Activated CD4-positive, alpha-beta T cell treated with anti-CD3 and anti-CD28 coated beads, Interleukin-2, amount 10 ng/mL, durations not matched to agents 24 days and 14 days (primary cell): ENCODE measurements at places on chromosomes 13 and 19. TPM values are rescaled to one million over a fixed set of nuclear protein-coding genes. Genes with fewer than 3 reads are reported as not detected.

Gene CYP2F1
- total RNA-seq, result not detected in 2 replicates

Gene ZNF850
- 3.2 and 3.8 TPM in 2 replicates for total RNA-seq

Gene NTN5
- total RNA-seq, result 0.30 and 0.78 TPM in 2 replicates

Gene TRPM4
- total RNA-seq, result 1.4 and 1.8 TPM in 2 replicates

Gene CCNA1
- total RNA-seq, result 2.1 and 2.2 TPM in 2 replicates

Gene CEACAM1
- total RNA-seq, result 8.6 and 9.0 TPM in 2 replicates

GRCh38 chr19:2912306-2912705 lies 11.6 kb downstream of the ZNF57 start:
- no peak overlapping the region for H3K27ac ChIP-seq
- no peaks in the 10 kb centered on the region for H3K27me3 ChIP-seq
- no peak overlapping the region for H3K4me3 ChIP-seq
- peaks cover 7% of the 10 kb centered on the region for H3K4me1 ChIP-seq
- DNase-seq, result no peak

GRCh38 chr19:42126574-42126973 lies 5.7 kb downstream of the POU2F2 start:
- no peaks in the 10 kb centered on the region for H3K27me3 ChIP-seq
- H3K4me3 ChIP-seq, result no peak overlapping the region
- no peak overlapping the region for H3K27ac ChIP-seq
- H3K36me3 ChIP-seq, result peaks cover 55% of the 10 kb centered on the region
- DNase-seq, result no peak

DNA sequence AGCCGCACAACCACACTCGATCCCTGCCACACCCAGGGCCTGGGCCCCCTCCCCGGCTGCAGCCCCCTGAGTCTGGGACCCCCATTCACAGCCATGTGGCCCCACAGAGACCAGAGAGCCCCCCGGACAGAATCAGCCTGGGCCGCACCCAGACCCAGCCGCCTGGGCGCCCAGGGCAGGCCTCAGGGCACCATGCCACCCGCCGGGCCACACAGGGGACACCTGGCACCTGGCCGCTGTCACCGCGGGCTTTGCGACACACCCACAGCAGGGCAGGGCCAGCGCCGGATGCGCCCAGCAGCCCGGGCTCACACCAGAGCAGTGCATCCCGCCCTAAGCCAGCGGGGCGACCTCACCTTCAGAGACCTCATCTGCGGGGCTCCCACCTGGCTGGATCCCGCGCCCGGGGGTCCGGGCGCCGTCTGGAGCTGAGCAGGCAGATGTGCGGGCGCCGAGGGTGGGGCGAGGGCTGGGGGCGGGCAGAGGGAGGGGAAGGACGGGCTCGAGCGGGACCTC lies 443 bp downstream of the TBXA2R start:
- peaks cover 6% of the 10 kb centered on the region for H3K36me3 ChIP-seq
- no peak overlapping the region for H3K27ac ChIP-seq
- H3K4me3 ChIP-seq, result no peak overlapping the region
- peaks cover 6% of the 10 kb centered on the region for H3K4me1 ChIP-seq
- peak; percentile 75 for DNase-seq

DNA sequence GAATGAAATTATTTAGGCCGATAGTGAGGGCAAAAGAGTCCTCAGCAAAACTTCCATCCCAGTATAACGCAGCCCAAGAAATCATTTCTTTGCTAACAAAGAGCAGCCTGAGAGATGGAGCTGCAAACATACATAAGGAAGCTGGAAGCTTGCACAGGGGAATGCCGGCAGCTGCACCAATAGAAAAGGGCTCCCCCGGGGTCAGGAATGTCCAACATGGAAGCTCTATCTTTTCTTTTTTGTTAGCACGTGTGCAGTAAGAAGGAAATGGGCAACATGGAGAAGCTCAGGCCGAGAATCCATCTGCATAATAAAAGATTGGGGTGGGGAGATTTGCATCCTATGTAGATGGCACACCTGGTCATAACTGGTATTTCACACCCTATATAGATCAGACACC lies 1363.5 kb upstream of the PCDH20 start:
- H3K36me3 ChIP-seq, result no peaks in the 10 kb centered on the region
- H3K27me3 ChIP-seq, result no peaks in the 10 kb centered on the region
- DNase-seq, result no peak
- no peak overlapping the region for H3K4me3 ChIP-seq
- H3K27ac ChIP-seq, result no peak overlapping the region

DNA sequence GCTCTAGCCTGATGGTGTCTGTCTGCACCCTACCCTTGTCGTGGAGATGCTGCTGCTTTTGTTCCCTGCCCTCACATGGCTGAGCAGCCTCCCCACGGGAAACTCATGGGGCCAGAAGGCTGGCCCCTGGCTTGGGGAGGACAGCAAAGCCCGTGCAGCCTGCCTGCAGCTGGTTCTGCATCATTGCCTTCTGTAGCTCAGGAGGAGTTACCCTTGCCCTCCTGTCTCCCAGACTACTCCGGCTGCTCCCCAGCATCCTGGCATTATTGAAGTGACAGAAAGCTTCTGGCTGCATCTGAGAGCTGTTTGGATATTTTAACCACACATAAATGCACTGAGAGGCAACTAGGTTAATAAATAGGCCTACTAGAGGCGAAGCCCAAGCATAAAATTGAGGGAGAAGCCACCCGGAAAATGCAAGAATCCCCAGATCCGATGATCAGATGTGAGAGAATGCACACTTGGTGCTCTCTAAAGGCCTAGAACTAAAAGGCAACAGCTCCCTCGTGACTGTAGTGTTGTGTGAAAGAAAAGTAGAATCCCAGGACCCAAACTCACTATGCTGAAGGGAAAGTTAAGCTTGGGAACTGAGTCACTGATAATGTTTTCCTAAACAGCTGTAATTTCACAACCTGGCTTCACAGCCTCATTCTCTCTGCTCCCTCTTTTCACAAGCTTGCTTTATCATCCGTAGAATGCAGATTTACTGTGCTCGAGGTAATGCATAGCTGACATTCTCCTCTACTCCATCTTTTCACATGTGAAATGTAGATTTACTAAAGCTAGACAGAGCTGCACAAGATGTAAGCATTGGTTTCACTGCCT lies 110.8 kb downstream of the TNFRSF19 start:
- no peak for DNase-seq
- no peak overlapping the region for H3K4me3 ChIP-seq
- H3K27ac ChIP-seq, result no peak overlapping the region
- no peaks in the 10 kb centered on the region for H3K36me3 ChIP-seq
- H3K27me3 ChIP-seq, result peaks cover 5% of the 10 kb centered on the region

DNA sequence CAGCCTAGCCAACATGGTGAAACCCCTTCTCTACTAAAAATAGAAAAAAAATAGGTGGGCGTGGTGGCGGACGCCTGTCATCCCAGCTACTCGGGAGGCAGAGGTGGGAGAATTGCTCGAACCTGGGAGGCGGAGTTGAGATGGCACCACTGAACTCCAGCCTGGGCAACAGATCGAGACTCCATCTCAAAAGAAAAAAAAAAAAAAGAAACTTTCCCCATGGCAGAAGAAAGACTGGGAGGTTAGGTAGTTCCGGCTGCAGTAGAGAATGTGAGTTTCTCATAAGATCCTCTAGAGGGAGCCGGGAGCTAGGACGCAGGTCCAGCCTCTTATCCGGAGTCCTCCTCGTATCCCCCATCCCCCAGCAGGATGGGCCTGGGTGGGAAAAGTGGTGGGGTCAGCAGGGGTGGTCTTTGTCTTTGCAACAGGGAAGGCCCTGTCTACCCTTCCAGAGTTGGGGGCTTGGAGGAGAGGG lies 13.2 kb upstream of the CREB3L3 start:
- H3K4me3 ChIP-seq, result no peak overlapping the region
- peak; percentile 75 for DNase-seq
- H3K4me1 ChIP-seq, result peaks cover 8% of the 10 kb centered on the region
- no peaks in the 10 kb centered on the region for H3K36me3 ChIP-seq
- H3K27me3 ChIP-seq, result peaks cover 7% of the 10 kb centered on the region
- no peak overlapping the region for H3K27ac ChIP-seq

- no peak overlapping the region for H3K4me3 ChIP-seq
- no peak for DNase-seq
- H3K27ac ChIP-seq, result no peak overlapping the region
- peaks cover 79% of the 10 kb centered on the region for H3K36me3 ChIP-seq
- no peaks in the 10 kb centered on the region for H3K27me3 ChIP-seq
- H3K4me1 ChIP-seq, result peaks cover 44% of the 10 kb centered on the region
Measured at GRCh38 chr19:32352241-32352630, 6.8 kb downstream of the ZNF507 start.

DNA sequence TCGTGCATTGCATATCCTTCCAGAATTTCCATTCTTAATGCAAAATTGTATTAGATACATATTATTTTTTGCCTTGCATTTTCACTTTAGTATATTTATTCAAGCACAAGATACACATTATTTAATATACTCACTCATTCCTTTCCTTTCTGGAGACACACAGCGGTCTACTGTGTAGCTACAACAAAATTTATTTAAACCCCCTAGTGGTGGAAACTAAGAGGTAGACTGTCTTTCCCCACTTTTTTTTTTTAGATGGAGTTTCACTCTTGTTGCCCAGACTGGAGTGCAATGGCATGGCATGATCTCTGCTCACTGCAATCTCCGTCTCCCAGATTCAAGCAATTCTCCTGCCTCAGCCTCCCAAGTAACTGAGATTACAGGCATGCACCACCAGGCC lies 2040.3 kb upstream of the PCDH20 start:
- H3K27me3 ChIP-seq, result no peaks in the 10 kb centered on the region
- H3K27ac ChIP-seq, result no peak overlapping the region
- no peak for DNase-seq
- no peak overlapping the region for H3K4me3 ChIP-seq
- H3K4me1 ChIP-seq, result no peaks in the 10 kb centered on the region
- no peaks in the 10 kb centered on the region for H3K36me3 ChIP-seq

DNA sequence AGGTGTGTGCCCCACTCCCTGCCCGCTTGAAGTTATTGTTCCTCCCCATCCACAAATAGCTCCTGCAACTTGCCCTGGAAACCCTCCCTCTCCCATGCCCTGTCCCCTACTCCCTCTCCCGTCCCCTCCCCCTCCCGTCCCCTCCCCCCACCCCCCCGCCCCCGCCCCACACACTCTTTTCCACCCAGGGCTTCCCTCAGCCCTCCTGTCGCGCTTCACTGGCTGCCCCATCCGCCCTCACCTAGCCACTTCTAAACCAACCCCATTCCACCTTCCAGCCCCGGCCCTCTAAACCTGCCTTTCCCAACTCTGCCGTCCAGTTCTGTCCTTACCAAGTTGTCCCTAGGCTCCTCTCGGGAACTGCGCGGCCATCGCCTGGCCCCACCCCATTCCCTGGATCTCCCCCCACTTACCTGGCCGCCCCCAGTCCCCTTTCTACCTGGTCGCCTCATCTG lies 993 bp downstream of the RGL3 start:
- H3K27ac ChIP-seq, result no peak overlapping the region
- DNase-seq, result no peak
- peaks cover 25% of the 10 kb centered on the region for H3K4me1 ChIP-seq
- no peak overlapping the region for H3K4me3 ChIP-seq

DNA sequence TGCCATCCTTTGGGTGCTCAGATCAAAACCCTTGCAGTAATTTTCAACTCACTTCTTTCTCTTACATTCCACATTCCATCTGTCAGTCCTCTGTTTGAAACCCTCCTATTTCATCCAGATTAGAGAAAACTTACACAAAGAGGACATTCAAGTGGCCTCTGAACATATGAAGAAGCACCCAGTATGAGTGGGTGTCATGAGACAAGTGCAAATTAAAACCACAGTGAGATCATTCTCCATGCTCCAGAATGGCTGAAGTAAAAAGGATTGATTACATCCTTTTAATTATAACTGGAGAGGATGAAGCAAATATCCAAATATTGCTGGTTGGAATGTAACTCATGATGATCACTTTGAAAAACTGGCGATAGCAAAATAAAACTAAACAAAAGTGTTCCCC lies 96.5 kb downstream of the MIPEP start:
- no peak for DNase-seq
- H3K27ac ChIP-seq, result no peak overlapping the region
- H3K4me1 ChIP-seq, result peaks cover 6% of the 10 kb centered on the region
- H3K36me3 ChIP-seq, result no peaks in the 10 kb centered on the region
- no peak overlapping the region for H3K4me3 ChIP-seq

DNA sequence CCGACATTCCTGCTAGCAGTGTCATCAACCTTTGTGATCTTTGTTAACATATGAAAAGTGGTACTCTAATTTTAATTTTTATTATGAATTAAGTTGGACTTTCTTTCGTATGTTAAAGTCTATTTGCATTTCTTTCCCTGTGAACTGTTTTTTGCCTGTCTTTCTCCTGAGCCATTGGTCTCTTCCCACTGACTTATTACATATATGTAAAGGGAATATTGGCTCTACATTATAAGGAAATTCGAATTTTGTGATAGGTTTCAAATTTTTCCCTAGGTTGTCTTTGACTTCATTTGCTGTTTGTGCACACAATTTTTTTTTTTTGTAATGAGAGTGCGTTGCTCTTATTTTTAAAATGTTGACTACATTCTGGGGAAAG lies 442 bp upstream of the CDC16 start:
- peak overlapping the region; percentile 92 for H3K27ac ChIP-seq
- peaks cover 4% of the 10 kb centered on the region for H3K27me3 ChIP-seq
- H3K36me3 ChIP-seq, result peaks cover 29% of the 10 kb centered on the region
- DNase-seq, result no peak
- peak overlapping the region; percentile 92 for H3K4me3 ChIP-seq

GRCh38 chr13:25181597-25181996 lies 9.5 kb upstream of the AMER2 start:
- no peaks in the 10 kb centered on the region for H3K4me1 ChIP-seq
- H3K36me3 ChIP-seq, result no peaks in the 10 kb centered on the region
- DNase-seq, result no peak
- no peak overlapping the region for H3K4me3 ChIP-seq
- peaks cover 25% of the 10 kb centered on the region for H3K27me3 ChIP-seq

DNA sequence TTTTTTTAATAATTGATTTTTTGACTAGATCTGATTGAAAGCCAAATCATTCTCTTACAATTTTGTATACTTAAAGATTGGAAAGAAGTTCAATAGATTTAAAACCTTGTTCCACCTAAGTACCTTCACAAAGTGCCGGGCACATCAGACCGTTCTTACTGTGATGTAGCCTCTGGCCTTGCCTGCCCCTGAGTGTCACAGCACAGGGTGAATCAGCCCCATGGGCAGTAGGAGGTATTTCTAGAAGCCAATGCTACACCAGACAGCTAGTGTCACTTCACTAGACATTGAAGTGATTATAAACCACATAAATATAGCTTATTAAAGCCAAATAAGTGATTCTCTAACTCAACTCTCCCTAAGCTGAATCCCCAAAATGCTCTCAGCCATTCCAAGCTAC lies 131.3 kb downstream of the LACC1 start:
- no peaks in the 10 kb centered on the region for H3K36me3 ChIP-seq
- no peaks in the 10 kb centered on the region for H3K4me1 ChIP-seq
- no peak for DNase-seq
- no peak overlapping the region for H3K27ac ChIP-seq
- H3K27me3 ChIP-seq, result peaks cover 6% of the 10 kb centered on the region

GRCh38 chr19:2077398-2077797 lies 18.7 kb downstream of the MOB3A start:
- DNase-seq, result no peak
- H3K27me3 ChIP-seq, result no peaks in the 10 kb centered on the region
- peaks cover 73% of the 10 kb centered on the region for H3K36me3 ChIP-seq
- H3K27ac ChIP-seq, result no peak overlapping the region
- H3K4me1 ChIP-seq, result peaks cover 30% of the 10 kb centered on the region
